Activated T-cell treated with anti-CD3 and anti-CD28 coated beads for 1 hour (primary cell): ENCODE measurements at places on chromosomes 1 and 21.

GRCh38 chr21:44765231-44766013 lies 36.2 kb downstream of the UBE2G2 start:
- DNase-seq = peak; percentile 18

GRCh38 chr1:5975133-5975880 lies 16.9 kb downstream of the NPHP4 start:
- DNase-seq = no peak

DNA sequence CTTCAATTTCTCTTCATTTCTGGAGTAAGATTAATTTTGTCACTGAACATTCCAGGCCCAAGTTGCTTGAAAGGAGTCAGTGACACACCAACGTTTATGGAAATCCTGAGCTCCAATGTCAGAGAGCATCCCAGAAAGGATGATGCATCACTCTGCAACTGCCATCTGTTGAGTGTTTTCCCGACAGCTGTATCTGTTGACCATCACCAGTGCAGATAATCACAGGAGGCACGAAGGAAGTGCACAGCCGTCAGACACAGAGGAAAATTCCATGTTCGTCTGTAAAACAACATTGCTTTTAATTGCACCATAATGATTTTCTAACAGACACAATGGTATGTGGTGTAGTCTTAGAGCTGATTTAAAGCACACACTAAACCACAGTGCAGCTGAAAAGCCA lies 376.7 kb upstream of the ADGRL2 start:
- DNase-seq = no peak

GRCh38 chr1:168556647-168557046 lies 12.8 kb upstream of the XCL2 start:
- DNase-seq = no peak

DNA sequence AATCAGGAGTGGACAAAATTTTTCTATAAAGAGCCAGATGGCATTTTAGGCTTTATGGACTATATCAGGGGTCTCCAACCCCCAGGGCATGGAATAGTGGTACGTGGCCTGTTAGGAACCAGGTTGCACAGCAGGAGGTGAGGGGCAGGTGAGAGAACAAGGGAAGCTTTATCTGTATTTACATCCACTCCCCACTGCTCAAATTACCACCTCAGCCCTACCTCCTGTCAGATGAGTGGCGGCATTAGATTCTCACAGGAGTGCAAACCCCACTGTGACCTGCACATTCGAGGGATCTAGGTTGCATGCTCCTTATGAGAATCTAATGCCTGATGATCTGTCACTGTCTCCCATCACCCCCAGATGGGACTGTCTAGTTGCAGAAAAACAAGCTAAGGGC lies 13.9 kb downstream of the PHTF1 start:
- no peak for DNase-seq

- peak; percentile 34 for DNase-seq
Measured at GRCh38 chr1:204151552-204152309, at the start of gene ETNK2. ETNK2 (minus strand) TSS chr1:204152044; CDS start chr1:204151852, 192 bp downstream.

DNA sequence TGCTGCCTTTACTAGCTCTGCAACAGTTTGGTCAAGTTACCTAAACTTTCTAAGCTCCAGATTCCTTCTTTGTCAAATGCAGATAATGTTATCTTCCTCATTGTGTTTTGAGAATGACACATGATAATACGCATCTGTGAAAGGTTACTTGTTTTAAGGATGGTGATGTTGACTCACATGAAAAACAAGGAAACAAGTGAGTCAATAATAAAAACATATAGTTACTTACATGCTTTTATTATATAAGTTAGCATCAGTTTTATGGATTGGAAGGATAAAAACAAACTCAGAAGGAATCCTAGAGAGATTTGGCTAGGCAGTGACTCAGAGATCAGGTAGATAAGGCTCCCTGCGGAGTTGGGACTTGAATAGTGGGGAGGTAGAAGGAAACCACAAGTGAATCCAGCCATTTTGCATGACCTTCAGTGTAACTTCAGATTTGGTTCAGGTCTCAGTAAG lies 144.6 kb downstream of the LMO4 start:
- DNase-seq = no peak

DNA sequence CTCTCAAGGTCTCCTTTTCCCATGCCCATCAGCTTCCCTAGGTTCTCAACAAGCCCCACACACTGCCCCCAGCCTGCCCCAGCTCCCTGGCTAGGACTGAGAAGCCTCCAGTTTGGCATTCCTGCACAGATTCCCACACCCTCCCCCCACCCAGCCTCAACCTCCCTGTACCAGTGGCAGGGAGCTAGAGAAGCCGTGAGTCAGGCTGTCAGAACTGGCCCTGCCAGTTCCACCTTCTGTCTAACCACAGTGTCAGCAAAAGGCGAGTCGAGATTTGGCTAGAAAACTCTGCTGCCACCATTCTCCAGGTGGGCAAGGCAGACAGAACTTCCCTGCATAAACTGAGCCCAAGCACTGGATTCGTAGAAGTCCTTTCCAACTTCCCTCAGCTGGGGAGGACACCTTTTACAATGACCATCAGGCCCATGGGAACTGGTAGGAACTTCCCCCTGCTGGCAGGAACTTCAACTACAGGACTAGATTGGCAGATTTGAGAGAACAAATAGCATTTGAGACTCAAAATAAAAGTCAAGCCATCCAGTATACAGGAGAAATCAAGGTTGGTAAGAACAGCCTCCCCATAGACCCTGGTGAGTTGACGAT lies 31.0 kb downstream of the TNNT2 start:
- no peak for DNase-seq

DNA sequence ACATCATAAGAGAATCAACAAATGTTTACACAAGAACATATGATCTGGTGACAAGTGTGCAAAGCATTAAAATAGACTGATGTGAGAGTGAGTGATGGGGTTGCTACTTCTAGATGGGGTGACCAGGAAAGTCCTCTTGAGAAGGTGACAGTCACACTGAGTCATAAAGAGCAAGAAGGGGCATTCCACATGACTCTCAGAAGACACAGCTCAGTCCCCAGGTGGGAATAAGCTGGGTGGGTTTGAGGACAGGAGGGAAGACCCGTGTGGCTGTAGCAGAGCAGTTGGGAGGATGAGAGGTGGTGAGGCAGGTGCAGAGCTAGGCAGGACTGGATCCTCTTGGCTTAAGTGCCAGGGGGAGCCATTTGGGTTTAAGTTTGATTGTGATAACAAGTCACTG lies 53.1 kb downstream of the TNR start:
- DNase-seq = no peak

DNA sequence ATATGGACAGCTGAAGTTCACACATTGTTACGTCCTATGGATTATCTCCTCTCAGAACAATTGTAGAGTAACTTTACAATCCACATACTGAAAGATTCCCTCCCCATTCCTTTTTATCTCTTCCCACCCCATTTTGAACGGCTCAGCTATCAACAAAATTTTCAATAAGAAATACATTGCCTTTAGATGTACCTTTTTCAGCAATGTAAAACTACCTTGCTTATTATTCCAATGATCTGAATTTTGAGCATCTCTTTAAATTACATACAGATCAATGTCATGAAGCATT lies 503.7 kb downstream of the SMYD3 start:
- no peak for DNase-seq

DNA sequence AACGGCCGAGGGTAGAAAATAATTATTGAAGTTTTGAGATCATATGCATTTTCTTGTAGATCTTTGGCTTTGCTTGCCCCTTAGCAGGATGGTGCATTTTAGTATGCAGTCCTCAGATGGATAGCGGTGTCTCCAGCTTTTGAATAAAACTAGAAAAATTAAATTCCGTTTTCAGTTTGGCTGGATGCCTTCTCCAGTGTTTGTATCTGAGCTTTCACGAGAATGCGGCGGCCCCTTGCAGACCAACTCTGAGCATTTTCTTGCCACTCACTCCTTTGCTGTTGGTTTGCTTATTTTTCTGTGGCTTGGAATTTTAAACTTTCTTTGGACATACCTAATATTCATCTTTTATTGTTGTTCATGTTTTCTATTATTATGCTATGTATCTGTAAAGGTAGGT lies 192.6 kb downstream of the NFIA start:
- no peak for DNase-seq

GRCh38 chr1:172814428-172814827 lies 155.5 kb downstream of the FASLG start:
- no peak for DNase-seq

GRCh38 chr1:245707941-245708340 lies 553.2 kb downstream of the KIF26B start:
- DNase-seq = no peak

DNA sequence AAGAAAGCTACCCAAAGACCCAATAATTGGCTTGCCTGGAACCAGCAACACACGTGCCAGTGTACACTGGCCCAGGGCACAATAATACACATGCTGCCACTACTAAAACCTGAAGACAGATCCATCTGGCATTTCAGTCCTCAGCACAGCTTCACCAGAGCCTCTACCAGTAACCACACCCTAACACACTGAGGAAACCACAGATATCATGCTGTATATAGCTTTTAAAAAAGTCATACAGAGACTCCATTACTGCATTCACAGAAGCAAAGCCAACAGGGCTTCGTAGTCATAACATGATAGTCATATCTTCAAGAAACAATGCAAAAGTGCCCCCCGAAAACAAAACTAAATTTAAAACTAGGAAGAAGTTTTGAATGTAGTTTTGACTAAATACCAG lies 40.6 kb upstream of the NEGR1 start:
- no peak for DNase-seq

DNA sequence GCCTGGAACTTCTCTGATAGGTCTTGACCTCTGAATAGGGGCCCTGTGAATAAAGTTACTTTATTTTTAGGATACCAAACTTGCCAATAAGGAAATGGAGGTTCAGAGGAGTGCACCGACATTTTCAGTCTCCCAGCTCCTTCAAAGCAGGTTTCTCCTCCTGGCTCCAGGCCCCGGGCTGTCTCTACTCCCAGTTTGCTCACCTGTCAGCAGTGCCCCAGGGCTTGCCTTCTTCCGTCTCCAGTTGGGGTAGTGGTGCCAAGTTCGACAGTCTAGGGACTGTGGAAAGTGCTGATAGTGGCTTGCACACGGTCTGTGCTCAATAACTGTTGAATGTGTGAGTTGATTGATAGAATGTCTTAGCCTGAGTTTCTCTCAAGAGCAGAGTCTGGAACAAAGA lies 149.2 kb downstream of the ACTL8 start:
- DNase-seq = no peak

GRCh38 chr1:198929961-198930599 lies 291.2 kb downstream of the PTPRC start:
- no peak for DNase-seq

- no peak for DNase-seq
Measured at GRCh38 chr21:45994759-45995685, 13.5 kb downstream of the COL6A1 start.

DNA sequence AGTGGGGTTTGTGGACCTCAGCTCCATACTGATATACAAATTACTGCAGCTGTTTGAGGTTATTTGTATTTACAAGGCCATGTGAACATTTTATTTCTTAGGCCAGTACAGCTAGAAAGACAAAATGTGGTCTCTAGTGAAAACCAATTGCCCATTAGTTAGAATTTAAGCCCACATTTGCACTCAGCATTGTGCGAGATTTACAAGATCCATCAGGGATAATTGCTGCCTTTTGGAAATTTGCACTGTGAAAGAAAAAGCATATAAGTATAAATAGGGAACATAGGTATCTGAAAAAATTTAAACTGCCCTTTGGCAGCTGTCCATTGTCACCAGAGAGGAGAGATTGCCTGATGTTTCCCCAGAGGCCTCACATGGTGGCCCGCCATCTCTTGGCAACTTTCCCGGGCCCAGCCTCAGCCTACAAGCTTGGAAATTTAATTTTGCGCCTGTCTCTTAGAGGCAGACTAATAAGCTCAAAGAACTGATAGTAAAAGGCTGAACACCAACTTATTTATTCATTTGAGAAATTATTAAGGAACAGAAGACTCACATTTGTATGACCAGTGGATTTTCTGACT lies 120.7 kb downstream of the MAP3K21 start:
- no peak for DNase-seq

- no peak for DNase-seq
Measured at GRCh38 chr1:90574692-90575370, 142.3 kb downstream of the BARHL2 start.

- DNase-seq = no peak
Measured at GRCh38 chr1:63327417-63328054, 5.2 kb downstream of the FOXD3 start.

- no peak for DNase-seq
Measured at GRCh38 chr1:50103615-50104081, 5.1 kb upstream of the ELAVL4 start.

DNA sequence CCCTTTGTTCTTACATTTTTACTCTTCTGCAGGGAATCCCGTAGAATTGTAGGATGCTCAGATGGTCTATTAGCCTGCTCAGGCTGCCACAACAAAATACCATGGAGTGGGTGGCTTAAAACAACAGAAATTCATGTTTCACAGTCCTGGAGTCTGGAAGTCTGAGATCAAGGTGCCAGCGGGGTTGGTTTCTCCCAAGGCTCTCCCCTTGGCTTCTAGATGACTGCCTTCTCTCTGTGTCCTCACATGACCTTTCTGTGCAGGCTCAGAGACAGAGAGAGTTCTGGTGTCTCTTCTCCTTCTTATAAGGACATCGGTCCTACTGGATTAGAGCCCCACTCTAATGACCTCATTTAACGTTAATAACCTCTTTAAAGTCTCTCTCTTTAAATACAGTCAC lies 41.7 kb downstream of the HUNK start:
- DNase-seq = no peak

DNA sequence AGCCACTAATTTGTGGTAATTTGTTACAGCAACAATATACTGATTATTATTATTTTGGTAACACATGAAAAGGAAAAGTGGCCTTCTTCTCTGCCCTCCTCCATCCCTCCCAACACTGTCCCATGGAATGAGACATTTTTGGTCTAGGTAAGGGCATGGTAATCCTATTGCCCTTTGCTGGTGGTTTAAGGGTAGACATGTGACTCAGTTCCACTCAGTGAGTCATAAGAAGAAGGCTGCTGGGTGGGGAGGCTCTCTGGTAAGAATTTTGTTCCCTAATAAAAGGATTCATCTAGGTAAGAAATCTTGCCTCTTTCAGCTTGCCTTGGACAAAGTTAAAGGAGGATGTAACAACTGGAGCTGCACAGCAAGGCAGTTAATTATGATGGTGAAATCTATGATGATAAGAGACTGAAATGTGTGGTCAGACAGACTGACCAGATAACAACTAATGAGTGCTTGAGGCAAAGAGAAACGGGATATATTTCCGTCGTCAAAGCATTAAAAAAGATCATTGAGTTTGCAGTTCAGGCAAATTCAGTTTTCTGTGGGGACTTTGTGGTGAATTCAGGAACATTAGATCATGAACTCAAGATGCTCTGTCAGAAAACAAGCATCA lies 232.0 kb upstream of the KCNK2 start:
- DNase-seq = no peak

DNA sequence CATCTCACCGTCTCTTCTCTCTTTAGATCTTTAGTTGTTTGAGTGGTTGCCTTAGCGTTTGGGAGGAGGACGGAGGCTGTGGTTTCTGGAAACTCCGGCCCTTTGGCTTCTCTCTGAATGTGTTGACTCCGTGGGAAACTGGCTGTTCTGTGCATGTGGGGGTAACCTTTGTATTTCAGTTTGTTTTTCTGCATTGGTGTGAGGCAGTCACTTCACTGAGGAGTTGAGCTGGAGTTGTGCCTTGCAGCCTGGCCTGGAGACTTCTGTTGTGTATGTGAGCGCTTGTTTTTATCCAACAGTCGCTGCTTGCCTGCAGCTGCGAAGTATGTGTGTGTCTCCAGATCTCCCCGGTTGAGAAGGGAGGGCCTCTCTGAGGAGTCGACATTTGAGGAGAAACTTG lies 33.6 kb downstream of the CLDN14 start:
- no peak for DNase-seq
